ENCODE measurements at places on chromosomes 11 and 22.

GRCh38 chr22:33715237-33715985 is 204.9 kb downstream of the LARGE1 start:
- no peak for DNase-seq

GRCh38 chr11:76501526-76502202 is 56.8 kb downstream of the EMSY start:
- DNase-seq: no peak

GRCh38 chr11:83782329-83782728 is 496.2 kb upstream of the CCDC90B start:
- DNase-seq: no peak

DNA sequence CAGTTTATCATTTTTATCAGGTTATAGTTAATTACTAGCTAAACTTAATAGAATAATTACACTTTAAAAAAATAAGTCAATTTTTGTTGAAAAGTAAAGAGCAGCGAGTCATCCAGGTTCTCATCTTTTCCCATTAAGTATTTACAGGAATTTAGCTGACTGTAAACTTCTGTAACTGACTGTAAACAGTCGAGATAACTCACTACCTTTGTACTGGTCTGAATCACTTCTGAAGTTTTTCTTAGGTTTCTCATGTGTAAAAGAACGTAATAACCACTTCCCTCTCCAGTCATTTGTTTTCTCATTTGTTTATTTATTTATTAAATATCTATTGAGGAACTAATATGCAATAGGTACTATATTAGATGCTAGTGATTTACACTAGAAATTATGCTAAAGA is 270.8 kb downstream of the DYNC2H1 start:
- no peak for DNase-seq

GRCh38 chr22:39967103-39967829 is 7.1 kb downstream of the TMA7B start:
- DNase-seq: no peak

GRCh38 chr11:34728609-34729008 is 107.7 kb downstream of the EHF start:
- no peak for DNase-seq

DNA sequence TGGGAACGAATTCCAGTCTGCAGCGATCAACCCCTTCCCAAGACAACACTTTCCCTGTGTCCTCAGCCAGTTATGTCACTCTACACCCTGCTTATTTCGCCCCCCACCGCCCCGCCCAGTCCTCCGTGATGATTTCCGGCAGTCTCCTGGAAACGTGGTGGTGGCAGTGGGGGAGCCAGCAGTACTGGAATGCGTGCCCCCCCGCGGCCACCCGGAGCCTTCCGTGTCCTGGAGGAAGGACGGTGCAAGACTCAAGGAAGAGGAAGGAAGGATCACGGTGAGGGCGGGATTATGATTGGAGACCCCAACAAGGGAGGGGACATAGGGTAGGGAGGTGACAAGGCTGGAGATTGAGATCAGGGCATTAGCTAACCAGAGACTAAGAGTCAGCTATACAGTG is 4.1 kb downstream of the ROBO3 start:
- DNase-seq: no peak

- no peak for DNase-seq
Observed at GRCh38 chr11:123145220-123145619, 49.8 kb downstream of the CLMP start.

GRCh38 chr11:100367892-100368291 is 319.2 kb upstream of the ARHGAP42 start:
- no peak for DNase-seq

- no peak for DNase-seq
Observed at GRCh38 chr22:49161002-49161850, 666.4 kb downstream of the BRD1 start.

GRCh38 chr11:113449743-113450142 is 25.5 kb downstream of the DRD2 start:
- no peak for DNase-seq

DNA sequence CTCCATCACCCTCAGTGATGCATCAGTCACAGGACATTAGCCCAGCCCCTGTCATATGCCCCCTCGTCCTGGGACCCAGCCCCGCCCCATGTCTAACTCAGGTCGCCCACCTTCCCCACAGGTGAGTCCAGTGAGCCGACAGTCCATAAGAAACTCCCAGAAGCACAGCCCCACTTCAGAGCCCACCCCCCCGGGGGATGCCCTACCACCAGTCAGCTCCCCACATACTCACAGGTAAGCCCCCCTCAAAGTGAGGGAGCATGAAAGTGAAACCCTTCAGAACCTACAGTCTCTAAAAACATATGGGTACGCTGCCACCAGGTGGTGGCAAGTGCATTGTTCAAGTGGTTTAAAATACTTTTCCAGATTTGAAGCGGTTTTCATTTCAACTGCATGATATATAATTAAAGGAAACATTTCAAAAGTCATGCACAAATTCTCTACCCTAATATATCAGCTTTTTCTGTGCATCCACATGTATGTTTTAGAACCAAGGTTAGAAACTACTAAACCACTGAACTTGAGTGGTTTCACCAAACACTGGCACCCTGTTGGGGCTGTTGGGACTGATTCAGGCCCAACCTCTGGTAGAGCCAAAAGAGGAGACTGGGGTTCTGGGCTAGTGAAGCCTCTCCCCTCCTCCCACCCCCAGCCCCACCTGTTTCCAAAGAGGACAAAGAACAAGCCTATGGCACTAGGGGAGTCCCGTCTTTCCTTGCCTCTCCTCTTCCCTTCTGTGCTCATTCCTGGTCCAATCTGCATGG is 17.3 kb downstream of the EPS8L2 start:
- DNase-seq: peak; percentile 55

DNA sequence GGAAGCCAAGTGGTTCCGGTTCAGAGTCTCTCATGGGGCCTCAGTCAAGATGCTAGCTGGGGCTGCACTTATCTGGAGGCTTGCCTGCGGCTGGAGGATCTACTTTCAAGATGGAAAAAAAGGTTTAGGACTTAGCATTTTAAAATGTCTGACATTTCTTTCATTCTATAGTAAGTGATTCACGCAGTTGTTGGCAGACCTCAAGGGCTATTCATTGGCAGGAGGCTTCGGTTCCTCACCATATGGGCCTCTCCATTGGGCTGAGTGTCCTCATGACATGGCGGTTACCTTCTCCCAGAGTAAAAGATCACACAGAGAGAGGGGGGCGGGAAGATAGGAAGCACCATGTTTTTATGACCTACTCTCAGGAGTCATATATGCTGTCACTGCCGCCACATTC is 298.0 kb upstream of the PLET1 start:
- no peak for DNase-seq

- DNase-seq: no peak
Observed at GRCh38 chr11:116122697-116123472, 618.7 kb upstream of the CADM1 start.

DNA sequence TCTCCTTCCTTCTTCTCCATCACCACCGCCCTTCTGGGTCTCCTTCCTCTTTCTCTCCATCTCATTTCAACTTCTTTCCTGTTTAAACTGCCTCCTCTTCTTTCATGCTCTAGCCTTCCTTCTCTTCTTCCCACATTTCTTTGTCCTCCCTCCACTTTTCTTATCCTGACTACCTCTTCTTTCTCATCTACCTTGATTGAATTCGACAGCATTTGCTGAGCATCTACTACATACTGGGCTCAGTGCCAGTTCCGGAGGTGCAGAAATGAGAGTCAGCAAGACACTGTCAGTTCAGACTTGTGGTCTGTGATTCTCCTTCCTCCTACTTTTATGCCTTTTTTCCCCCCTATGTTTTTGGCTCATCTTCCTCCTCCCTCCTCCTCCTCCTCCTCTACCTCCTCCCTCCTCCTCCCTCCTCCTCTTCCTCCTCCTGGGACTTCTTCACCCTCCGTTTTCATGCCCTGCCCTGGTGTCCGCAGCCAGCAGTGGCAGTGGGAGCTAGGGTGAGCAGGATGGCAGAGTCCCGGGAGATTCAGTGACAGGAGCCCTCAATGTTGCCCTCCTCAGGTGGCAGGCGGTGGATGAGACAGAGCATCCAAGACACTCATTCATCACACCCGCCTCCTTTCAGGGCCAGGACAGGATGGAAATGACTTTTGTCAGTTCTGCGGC is 146.0 kb upstream of the SEZ6L start:
- DNase-seq: no peak

- DNase-seq: no peak
Observed at GRCh38 chr11:75778962-75779361, 10.4 kb downstream of the DGAT2 start.

DNA sequence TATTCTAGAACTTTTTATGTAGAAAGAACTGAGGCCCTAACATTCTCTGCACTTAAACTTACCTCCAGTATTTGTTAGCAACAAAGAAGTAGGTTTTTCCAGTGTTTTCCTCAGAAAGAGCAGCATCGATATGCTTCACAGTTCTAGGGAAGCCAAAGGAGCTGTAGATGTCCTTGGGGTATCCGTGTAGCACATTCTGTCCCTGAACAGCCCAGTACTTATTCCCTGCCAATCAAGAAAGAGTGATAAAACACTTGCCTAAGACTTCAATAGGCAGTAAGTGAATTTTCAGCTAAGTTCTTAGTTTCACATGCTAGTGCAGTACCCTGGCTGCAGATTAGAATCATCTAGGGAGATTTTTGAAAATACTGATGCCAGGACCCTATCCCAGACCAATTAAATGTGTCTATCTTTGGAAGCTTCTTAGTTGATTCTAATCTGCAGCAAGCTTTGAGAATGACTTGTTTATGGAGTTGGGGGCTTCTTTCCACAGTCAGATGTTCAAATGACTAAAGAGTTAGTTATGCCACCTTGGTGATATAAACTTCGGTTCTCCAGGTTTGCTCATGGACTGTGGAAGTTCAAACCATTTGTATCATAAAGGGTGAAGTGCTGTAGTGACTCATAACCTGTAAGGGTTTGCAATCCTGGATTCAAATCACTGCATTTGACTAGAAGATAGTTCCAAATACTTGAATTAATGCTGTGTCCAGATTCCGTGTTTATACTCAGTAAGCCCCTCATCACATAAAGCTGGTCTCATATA is 6.5 kb downstream of the MMP1 start:
- no peak for DNase-seq

GRCh38 chr11:13923716-13924650 is 38.5 kb upstream of the SPON1 start:
- no peak for DNase-seq

GRCh38 chr11:9748361-9748970 is 84.6 kb downstream of the SWAP70 start:
- peak; percentile 45 for DNase-seq

DNA sequence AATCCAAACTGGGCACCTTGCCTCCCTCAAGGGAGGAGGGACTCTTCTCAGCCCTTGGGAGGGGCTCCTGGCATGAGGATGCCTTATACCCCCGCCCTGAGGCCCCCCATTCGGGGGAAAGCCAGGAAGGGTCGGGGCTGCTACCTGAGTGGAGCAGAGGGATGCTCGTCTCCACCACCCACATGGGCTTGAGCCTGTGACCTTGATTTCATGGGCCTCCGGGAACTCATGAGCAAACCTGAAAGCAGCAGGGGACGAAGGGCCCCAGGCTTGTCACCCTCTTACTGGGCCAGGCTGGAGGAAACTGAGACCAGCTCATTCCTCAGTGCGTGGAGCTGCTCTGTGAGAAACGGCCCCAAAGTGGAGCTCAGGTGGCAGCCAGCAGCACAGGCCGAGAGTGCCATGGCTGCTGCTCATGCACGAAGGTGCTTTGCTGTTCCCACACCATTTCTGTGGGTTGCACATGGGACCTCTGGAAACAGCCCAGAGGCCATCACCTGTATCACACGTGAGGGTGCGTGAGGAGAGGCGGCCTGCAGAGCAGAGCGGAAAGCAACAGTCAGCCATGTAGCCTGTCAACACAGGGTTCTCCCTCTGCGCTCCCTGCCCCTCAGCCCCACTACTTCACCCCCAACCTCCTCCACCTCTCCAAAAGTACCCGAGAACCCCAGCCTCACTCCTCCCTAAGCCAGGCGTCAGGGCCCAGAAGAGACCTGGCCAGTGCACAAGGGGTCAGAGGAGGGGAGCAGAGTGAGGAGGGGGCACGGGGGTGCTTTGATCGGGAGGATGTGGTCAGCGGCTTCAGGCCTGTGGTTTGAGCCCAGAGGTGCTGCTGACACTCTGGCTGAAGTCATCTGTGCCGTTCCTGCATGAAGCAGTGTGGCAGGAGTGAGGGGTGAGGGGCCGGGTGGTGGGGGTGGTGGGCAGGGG is 14.1 kb upstream of the IL2RB start:
- DNase-seq: peak; percentile 52

- no peak for DNase-seq
Observed at GRCh38 chr11:60873533-60873932, 6.2 kb downstream of the ZP1 start.

DNA sequence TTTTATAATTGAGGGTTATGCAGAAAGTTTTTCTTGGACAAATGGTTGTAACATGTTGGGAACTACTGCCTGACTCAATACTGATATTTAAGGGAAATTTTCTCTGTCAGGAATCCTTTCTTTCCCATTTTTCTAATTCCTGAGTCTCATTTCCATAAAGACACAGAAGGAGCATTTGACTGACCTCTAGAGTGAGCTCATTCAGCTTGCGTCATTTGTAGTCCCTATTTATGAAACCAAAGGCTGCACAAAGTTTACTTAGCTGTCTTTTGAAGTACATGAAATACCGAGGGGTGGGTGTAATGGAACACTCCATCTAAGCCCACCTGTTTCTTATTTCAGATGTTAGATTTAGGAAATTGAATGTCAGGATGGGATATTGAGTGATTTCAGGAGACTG is 359.5 kb upstream of the C11orf87 start:
- no peak for DNase-seq

- DNase-seq: no peak
Observed at GRCh38 chr11:119688356-119688755, 40.6 kb downstream of the NECTIN1 start.

GRCh38 chr22:39234472-39234787 is 10.4 kb downstream of the PDGFB start:
- no peak for DNase-seq

- DNase-seq: no peak
Observed at GRCh38 chr11:130813196-130813595, 103.1 kb downstream of the SNX19 start.

DNA sequence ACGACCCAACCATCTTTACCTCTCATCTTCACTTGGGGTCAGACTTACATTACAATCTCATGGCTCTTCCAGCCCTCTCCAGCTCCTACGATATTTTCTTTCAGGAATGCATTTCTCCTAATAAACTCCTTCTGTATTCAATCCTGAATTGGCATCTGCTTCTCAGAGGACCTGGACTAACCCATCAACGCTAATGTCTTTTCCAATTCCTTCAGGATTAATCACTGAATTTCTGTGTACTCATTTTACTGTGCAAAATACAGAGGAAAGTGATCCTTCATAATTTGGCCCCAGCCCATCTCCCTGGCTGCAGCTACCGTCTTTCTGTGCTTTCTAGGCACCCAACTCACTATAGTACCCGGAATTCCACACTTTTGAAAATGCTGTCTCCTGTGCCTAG is 239.2 kb downstream of the METTL15 start:
- DNase-seq: no peak

DNA sequence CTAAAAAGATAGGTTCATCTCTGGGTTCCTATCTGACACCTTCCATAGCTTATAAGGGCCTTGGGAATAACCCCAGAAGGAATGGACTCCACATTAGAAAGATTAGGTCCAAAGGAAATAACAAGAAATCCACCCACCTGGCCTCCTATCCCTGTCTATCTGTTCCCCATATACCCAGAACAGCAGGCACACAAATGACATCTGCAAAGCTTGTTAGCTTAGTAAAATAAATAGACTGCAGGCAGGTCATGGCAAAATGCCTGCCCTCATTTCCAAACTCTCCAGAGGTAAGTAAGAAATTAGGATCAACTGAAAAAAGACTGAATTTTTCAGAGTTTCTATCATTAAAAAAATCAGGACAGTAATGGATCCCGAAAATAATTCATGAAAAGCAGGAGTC is 489.5 kb downstream of the DLG2 start:
- DNase-seq: no peak
